AG08396 (cell line): ENCODE measurements at places on chromosomes 12 and 14.

DNA sequence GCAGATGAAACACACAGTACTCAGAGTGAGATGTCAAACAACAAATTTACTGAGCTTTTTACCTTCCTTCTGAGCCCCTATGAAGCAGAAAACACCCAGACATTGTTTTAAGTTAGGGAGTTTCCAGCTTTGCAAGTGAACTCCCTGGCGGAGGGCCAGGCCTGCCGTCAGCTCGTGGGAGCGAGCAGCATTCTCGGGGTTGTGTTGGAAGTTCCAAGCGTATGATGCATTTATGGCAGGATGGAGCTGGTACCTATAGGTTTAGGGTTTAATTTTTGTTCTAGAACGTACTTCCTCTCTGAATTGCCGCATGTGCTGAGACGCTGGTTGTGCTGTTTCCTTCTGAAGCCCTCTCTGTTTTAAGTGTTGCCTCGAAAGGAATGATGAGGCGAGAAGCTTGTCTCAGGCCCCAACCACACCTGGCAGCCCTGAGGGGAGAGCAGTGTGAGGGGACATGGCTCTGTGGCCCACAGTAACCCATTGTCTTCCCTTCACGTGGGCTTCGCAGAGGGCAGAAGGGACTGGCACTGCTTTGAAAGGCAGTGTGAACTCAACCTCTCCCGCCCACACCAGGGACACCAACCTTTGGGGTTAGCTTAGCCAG is 76.6 kb downstream of the SSPN start:
- peak; percentile 11 for DNase-seq

- no peak for DNase-seq
These were observed 147.4 kb downstream of the BCL11B start for GRCh38 chr14:99124482-99125105.

DNA sequence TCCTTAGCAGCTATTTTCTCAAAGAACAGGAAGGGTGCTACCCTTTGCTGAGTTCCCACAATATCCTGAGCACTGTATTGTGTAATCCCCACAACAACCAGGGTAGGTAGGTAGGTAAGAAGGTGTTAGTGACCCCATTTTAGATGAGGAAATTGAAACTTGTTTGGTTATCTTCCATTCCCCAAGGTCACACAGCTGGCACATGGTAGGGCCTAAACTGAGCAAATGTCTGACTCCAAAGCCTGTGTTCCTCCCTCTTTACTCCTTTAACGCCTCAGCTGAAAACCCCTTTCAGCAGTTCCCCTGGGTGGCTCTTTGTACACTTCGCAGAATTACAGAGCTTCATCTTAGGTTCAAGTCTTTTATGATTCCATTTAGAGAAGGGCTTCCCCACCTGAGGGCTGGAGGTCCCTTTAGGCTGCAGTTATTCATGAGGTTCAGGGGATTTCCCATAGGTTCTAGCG is 26.5 kb upstream of the RIC8B start:
- no peak for DNase-seq

DNA sequence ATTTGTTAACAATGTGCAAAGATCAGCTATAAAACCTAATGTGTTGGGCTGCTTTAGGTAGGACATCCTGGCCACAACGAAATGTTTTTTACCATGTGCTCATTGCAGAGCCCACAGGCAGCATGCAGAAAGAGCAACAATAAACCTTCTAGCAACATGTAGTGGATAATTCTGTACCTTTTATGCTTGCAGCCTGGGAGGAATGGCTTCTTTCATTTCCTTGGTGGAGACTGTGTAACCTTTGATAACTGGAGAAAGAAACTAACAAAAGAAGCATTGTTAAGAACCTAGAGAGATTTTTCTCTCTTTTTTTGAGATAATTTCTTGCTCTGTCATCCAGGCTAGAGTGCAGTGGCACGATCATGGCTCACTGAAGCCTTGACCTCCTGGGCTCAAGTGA is 225.5 kb upstream of the PRICKLE1 start:
- DNase-seq = no peak

- no peak for DNase-seq
These were observed 20.6 kb upstream of the ANHX start for GRCh38 chr12:133256321-133256720.

DNA sequence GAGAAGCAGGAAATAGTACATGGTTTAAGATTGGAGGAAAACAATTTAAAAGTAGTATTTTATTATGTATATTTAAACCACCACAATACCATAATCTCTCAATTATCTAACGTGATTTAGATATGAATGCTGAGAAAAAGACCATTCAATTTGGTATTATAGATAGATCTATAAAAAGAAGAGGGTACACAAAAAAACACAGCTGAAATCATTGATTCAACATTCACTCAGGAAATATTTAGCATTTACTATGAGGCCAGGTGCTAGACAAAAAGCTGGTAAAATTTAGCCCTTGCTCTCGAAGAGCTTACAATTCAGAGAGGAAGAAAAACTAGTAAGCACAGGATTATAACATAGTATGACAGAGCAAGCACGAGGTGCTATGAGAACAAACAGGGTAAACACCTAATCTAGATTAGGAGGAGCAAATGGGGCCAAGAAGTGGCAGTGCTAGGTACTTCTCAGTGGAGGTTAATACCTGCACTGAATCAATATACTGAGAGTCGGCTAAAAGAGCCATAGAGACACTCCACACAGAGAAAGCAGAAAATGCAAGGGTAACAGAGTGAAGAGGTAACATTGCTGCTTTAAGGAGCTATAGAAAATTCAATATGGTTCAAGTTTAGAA is 27.6 kb downstream of the TRIP11 start:
- DNase-seq = no peak

DNA sequence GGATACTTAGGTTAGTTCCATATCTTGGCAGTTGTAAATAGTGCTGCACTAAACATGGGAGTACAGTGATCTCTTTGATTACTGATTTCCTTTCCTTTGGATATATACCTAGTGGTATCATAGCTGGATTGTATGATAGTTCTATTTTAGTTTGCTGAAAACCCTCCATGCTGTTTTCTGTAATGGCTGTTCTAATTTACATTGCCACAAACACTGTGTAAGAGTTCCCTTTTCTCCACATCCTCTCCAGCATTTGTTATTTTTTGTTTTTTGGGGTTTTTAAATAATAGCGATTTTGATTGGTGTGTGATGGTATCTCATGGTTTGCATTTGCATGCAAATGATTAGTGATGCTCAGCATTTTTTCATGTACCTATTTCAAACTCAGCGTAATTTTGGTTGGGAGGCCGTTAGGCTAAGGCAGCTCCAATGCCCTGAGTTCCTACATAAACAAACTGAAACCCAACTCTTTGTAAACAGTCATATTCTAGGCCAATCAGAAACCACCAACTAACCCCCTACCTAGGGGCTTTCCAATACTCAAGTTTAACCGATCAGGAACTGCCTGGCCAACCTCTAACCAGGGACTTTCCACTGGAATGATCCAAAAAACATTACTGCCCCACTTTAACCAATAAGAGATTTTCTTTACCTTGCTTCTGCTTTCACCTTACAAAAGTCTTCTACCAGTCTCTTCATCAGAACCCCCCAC is 171.6 kb downstream of the FBXL14 start:
- DNase-seq = no peak

GRCh38 chr14:95998656-95999055 is 40.5 kb upstream of the C14orf132 start:
- DNase-seq = no peak

DNA sequence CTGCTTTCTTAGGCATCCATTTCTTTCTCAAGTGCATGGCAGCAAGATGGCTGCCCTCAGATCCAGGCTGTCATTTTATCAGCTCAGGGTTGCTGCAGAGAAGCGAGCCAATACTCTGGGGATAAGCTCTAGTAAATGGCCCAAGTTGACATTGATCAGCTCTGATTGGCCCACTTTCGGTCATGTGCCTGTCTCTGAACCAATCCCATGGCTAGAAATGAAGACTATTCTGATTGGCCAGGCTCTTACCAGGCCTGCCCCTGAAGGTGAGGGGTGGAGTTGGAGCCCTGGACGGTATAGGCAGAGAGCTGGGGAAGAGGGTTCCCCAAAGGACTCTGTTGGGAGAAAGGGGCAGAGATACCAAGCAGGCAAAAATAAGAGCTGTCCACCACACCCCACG is 41.4 kb downstream of the MYO1H start:
- DNase-seq = no peak

GRCh38 chr12:75366629-75367028 is 24.3 kb upstream of the GLIPR1L2 start:
- no peak for DNase-seq

GRCh38 chr12:69348162-69348938 is at the start of gene LYZ:
TSS of gene LYZ (plus strand) at chr12:69348381. CDS start at chr12:69348409, 28 bp downstream.
- no peak for DNase-seq

- DNase-seq = no peak
These were observed 57.2 kb upstream of the CAPRIN2 start for GRCh38 chr12:30811966-30812365.

DNA sequence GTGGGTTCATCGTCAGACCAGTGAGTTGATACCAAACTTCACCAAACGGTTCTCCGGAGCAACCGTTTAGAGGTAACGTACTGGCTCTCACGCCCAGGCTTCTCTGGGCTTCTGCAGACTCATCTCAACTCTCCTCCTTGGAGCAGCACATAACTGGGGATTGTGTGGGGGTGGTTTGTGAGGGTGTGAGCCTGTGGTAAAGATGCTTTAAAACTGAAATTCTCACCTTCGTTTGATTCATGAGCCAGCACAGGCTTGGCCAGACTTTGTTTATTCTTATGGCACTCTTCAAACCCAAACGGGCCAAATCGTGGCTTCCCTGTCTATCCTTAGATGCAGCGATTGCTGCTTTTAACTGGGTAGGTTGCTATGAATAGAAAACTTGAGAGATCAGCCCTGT is 121.3 kb downstream of the SAMD4A start:
- DNase-seq = no peak

DNA sequence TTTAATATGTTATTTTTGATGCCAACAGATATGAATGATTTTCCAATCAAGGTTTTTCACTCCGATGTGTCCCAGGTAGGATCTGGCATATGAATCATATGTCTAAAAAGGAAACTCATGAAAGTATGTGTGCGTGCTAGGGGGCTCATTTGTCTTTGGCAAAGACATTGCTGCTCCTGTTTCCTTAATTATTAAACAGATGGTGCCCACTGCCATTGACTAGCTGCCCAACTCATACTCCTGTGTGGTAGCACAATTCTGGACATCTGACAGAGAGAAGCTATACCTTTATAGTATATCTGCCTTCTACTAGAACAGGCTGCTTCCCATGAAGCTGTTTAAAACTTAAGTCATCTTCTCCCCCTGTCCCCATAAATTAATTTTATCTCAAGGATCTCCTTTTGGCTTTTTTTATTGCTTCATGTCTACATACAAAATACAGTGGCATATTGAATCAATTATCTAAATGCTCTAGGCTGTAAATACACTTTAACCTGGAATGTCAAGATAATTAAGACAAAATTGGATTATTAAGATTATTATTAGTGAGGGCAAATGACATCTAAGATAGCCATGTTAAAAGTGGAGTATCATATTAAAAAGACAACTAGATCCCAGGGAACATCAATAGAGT is 1.4 kb upstream of the PDE3A start:
- DNase-seq = no peak

- DNase-seq = no peak
These were observed 277.6 kb downstream of the DPF3 start for GRCh38 chr14:72616294-72616693.

DNA sequence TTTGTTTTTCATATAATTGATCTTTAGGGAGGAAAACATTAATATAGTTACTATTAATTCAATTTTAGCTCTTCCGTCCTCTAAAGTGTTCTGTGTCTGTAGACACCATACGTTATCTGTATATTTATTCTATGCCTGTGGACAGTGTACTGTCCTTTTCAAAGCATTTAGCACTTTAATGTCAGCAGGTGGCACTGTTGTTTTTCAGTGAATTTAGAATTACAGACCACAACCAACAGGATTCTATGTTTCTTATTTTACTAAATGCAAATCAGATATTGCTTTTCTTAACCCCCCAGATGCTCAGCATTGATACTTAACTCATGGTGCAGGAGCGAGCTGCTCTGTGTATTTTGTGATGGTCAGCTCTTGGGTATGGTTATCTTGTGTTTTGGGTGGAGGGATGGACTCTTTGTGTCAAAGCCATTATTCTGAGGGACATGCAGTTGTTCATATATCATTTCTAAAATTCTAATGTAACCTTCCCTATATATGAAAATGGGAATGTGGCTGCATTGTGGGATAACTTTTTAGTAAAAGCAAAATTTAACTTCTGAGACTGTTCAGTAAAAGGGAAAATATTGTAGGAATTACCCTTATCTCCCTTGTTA is 65.2 kb downstream of the PAPOLA start:
- DNase-seq = no peak

DNA sequence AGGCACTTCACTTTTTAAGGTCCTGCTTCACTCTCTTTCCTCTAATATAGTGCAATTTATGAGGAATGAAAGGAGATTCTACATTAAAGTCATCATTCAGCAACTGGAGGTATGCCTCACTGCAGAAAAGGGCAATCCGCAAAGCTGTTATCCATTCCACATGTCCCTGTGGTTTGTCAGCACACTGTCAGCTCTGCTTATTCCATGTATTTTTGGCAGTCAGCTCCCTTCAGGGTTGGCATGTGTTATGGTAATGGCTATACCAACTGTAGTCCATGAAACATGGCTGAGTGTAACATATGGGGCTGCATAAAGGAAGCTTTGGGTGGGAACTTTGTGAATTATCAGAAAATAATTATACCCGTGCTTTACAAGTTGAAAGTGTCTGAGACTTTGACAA is 154.1 kb downstream of the GALC start:
- DNase-seq = no peak

DNA sequence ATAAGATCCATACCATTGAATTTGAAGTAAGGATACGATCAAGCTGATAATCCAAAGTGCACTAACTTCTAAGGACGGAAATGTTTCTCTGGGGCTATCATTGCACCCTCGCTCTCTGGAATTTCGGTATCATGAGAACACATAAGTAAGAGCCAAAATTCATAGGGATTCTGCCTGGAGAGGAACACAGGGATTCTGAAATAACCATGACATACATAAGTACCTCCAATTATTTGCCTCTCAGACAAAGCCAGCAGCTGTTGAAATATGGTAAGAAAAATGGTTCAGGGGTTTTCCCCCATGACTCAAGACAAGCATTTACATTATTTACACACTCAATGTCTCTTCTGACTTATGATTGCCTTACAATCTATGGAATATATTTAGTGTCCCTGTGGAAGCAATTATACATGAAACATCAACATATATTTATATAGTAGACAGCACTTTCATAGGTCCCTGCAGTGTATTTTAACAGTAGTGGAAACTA is 1123.6 kb upstream of the SEL1L start:
- no peak for DNase-seq

DNA sequence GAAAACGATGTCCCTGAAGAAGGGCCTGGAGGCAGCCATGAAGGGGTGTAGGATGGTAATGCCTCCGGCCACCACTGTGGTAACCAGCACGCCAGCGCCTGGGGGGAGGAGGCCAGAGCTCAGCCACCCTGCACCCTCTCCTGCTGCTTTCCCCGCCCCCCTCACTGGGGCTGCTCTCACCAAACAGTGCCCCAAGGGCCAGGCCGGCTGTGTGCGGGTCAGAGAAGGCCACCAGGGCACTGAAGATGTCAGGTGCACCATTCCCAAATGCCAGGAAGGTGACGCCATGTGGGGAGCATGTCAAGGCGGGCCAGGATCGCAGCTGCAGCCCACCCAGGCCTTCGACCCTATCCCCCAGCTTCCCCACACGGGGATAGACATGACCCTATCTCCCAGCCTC is 14.5 kb downstream of the SLC8B1 start:
- DNase-seq = no peak

GRCh38 chr14:54651649-54652048 is 84.7 kb downstream of the SAMD4A start:
- DNase-seq = no peak
